Activated CD4-positive, alpha-beta T cell treated with anti-CD3 and anti-CD28 coated beads, Interleukin-2, amount 50 U/mL, for 48 hours (primary cell): ENCODE measurements at places on chromosomes 5 and 9.
A peak's percentile ranks its signal among the peaks of the same experiment; 100 is the strongest.

GRCh38 chr5:123371575-123372179, 51.5 kb downstream of the CEP120 start:
- peak; percentile 41 for DNase-seq

GRCh38 chr9:8429768-8430167, 630.2 kb upstream of the DMAC1 start:
- no peak for DNase-seq

DNA sequence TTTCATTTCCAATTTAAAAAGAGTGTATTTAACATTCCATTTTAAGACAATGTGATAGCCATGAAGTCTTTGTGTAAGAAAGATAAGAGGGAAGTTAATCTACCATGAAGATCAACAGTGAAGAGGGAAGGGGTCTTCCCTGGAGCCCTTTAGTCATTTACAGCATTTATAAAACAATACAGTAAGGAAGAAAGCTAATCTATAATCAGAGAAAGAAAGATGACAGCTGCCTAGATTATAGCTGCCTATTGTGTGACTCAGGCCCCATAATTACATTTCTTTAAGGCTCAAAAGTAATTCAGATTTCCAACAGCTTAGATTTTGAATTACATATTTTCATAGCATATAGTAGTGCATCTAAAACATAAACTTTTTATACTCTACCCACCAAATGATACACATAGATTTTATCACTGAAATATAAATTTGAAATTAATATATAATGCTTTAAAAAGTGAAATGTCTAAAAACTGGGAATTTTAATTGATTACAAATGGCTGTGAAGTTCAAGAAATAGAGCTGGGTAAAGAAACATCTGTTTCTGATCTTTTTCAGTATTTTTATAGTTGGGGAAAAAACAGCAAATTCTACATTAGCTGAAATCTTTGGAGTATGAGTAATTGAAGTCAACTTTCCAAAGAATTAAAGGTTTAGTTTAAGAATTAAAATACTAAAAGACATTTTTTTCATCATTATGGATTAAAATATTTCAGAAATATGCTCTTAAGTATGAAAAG, 89.6 kb downstream of the RIC1 start:
- DNase-seq, result no peak

GRCh38 chr9:7328453-7328852, 471.1 kb downstream of the DMAC1 start:
- no peak for DNase-seq

GRCh38 chr5:150665044-150665443, 4.0 kb downstream of the MYOZ3 start:
- DNase-seq, result no peak

- no peak for DNase-seq
These were observed 135.0 kb downstream of the PDE4D start for GRCh38 chr5:59758566-59758965.

GRCh38 chr5:140107312-140108092, 6.4 kb upstream of the PURA start:
- DNase-seq, result peak; percentile 89

DNA sequence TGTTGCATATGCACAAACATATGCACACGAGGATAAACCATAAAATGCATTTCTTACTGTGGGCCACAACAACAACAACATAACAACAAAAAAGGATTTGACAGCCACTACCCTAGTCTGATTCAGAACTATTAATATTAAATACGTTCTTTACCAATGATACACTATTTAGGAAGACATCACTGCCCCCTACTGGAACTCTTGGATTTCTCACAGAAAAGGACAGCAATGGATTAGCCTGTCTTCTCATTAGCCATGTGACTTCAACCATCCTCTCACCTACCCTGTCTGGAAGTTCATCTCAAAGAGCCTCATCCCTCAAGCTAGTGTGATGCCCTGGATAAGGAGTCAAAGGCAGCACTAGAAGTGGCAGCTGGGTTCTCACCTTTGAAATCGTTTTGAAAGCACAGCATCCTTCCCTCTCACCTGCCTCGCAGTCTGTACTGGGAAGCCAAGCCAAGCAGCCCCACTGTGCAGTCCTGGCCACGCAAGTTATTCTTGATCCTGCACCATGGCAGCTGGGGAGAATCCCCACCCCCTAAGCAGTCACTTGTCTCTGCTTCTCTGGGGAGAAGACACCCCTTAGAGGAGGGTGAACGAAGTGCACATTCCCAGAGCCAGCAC, 64.6 kb downstream of the SH3TC2 start:
- peak; percentile 5 for DNase-seq

- DNase-seq, result no peak
These were observed 644.5 kb downstream of the KCTD16 start for GRCh38 chr5:144815131-144815530.

DNA sequence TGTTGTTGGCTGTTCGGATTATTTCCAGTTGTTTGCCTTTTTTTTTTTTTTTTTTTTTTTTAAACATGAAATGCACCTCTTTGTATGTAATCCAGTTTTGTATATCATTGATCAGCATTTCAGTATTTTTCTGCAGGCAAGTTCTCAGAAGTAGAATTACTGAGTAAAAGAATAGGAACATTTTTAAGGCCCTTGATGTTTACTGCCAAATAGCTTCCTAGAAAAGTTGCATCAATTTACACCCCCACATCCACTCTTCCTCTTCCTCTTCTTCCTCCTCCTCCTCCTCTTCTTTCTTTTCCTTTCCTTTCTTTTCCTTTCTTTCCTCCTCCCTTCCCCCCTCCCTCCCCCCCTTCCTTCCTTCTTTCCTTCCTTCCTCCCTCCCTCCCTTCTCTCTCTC, 69.4 kb upstream of the ENTREP1 start:
- DNase-seq, result no peak

DNA sequence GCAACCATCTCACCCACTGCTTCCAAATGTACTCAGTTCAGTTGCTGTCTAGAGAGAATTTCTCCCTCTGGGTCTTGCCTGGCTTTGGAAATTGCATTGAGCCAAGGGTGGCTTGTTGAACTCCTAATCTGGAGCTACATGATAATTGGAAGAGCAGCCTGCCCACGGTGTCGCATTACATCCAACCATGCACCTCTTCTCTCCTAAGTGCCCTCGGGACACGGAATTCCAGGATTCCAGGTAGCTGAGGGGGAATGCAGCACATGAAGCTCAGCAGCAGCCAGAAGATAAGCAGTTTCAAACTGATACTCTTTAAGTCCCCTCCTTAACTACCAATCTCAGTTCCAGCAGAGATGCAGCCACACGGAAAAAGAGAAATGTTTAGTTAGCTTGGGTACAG, 509.4 kb upstream of the KLF4 start:
- no peak for DNase-seq

GRCh38 chr9:110429453-110429852, 91.8 kb upstream of the TXNDC8 start:
- DNase-seq, result no peak

DNA sequence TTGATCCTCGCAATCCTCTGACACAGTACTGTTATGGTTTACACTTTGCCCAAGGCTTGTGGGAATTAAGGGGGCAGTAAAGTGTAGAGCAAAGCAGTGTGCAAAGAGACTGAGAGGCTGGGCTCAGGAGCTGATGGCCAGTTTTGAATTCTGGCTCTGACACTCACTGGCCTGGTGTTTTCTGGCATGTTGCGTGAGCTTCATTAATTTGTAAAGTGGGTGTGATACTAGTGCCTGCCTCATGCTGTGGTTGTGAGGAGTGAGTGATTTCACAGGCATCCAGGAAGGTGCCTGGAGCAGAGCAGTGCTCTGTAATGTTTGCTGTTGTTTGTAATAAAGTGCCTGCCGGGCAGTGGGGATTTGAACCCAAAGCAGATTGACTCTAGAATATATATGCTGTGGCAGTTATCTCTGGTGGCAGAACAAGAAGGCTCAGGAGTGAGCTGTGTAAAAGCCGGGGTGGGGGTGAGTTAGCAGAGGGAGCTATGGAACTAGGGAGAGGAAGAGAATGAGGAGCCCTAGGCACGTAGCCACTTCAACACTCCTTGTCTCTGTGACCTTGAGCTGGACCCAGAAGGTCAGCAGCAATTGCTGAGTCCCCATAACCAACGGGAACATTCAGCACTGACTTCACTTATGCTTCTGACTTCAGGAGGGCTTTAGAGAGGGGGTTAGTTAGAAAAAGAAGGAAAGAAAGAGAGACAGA, 108.5 kb downstream of the DOCK2 start:
- DNase-seq, result no peak

- no peak for DNase-seq
These were observed 7.0 kb downstream of the XRCC4 start for GRCh38 chr5:83084336-83084735.

DNA sequence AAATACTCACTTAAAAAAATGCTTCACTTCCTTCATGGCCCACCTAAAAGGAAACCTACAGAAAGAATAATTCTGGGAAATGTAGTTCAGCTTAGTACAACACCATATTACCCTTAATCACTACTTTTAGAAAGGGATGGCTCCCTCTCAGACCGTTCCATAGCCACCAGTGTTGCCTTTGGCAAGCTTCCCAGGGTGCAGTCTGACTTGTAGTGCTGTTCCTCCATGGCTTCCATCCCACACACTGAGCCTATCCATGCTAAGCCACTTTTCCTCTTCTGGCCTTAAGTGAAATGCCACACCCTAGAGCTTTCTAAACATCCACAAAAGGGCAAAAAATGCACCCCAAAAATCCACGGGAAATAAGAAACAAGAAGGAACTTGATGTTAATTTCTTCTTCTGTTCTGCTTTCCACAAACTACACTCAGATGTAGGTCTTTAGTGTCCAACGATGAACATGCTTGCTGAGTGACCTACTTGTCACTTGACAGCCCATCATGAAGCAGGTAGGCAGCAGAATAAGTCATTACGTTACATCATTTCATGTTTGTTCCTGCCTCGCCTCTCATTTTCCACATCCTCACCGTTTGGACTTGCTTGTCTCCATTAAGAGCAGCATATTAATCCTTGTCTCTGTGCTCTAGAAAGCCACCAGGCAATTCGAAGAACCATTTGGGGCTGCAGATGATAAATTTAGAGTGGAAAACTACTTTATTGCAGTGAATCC, 391.1 kb upstream of the GRAMD2B start:
- DNase-seq, result no peak

DNA sequence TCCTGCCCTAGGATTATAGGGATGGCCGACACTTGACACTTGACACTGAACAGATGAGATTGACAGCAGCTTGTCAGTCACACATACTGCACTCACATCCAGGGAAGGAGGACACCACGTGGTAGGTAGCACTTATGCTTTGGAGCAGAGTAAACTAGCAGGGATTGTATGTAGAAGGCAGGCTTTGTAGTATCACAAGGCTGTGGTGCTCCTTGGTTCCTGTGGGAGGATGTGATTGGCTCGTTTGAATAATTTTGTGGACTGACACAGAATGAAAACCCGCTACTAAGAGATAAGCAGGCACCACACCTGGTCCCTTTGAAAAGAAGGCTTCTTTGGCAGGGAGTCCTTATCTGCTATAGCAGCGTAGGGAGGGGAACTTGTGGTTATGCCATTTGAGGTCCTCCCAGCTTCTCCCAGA, 63.6 kb upstream of the IL12B start:
- DNase-seq, result no peak

GRCh38 chr5:141605523-141606277, 13.1 kb downstream of the DIAPH1 start:
- peak; percentile 61 for DNase-seq

DNA sequence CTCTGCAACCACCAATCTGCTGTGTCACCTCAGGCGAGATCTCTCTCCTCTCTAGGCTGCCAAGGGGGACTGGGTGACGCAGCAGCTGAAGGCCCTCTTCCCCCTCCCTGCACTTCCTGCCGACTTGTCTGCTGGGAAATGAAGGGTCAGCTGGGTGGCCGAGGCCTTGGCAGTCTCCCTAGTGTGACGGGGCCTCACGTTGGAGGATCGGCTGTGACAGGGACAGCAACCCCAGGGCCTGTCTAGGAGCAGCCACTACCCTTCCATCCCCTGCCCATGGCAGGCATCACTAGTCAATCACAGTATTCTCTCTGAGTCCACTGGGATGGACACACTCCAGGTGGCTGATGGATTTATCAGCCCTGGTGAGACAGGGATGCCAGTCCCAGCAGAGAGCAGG, 107.3 kb upstream of the SARDH start:
- DNase-seq, result no peak

DNA sequence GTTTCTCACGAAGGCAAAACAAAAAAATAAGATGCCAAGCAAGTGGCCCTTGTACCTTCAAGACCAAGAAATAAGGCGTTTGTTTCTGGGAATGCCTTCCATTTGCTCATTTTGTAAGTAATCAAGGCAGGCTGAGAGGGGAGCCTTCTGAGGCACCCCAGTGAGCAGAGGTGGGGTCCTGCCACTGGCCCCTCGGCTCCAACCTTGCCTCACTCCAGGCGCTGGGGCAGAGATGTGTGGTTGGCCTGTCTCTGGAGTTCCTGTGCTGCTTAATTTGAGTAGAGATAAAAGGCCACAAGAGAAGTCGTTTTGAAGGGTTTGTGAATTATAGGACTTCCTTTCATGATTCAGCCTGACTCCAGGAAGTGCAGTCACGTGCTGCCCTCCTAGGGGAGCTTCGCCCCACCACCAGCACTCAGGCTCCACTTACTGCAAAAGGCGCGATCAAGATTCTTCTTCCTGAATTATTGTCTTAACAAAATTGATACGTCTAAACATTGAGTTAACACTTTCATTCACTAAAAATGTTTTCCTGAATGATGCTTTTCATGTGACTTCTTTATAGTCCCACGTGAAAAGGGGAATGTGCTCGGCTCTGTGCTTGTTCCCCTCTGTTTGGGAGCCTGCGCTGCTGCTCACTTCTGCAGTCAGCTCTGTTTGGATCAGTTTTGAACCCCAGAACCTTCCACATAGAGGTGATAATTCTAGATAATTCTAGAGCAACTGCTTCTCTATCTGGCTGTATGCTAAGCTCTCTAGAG, 13.7 kb downstream of the SYK start:
- no peak for DNase-seq

GRCh38 chr5:34822956-34823715, 15.8 kb upstream of the TTC23L start:
- DNase-seq, result no peak

- DNase-seq, result no peak
These were observed 65.4 kb upstream of the ANKRD55 start for GRCh38 chr5:56298336-56299090.

- no peak for DNase-seq
These were observed 199.1 kb downstream of the PDE4D start for GRCh38 chr5:59694411-59694810.

GRCh38 chr9:125538092-125538473, 168.9 kb downstream of the MAPKAP1 start:
- DNase-seq, result no peak

- DNase-seq, result no peak
These were observed 528.8 kb upstream of the PTGER4 start for GRCh38 chr5:40150896-40151295.

GRCh38 chr5:139708877-139709581, 60.9 kb downstream of the CXXC5 start:
- DNase-seq, result no peak

DNA sequence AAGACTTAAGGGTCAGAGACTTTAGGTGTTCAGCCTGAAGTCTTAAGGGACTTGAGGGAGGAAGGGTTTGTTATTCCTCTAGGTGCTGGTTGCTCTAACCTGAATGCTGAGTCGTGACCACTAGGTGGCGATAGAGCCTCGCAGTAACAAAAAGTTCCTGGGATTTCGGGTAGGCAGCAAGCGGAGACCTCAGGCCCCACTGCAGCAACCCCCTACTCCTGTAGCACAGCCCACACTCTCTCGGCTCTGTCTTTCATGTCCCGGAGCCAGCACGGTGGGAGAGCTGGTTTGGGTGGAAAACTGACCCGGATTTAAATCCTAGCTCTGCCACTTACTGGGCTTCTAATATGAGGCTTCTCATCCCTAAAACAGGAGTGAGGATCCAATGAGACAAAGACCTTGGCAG, 100.3 kb upstream of the PANK3 start:
- DNase-seq, result peak; percentile 78

GRCh38 chr9:103941104-103941503, 153.0 kb upstream of the SMC2 start:
- DNase-seq, result no peak

- DNase-seq, result no peak
These were observed 27.6 kb downstream of the ZNF622 start for GRCh38 chr5:16437977-16438376.
